ENCODE measurements at places on chromosomes 3 and 15.

DNA sequence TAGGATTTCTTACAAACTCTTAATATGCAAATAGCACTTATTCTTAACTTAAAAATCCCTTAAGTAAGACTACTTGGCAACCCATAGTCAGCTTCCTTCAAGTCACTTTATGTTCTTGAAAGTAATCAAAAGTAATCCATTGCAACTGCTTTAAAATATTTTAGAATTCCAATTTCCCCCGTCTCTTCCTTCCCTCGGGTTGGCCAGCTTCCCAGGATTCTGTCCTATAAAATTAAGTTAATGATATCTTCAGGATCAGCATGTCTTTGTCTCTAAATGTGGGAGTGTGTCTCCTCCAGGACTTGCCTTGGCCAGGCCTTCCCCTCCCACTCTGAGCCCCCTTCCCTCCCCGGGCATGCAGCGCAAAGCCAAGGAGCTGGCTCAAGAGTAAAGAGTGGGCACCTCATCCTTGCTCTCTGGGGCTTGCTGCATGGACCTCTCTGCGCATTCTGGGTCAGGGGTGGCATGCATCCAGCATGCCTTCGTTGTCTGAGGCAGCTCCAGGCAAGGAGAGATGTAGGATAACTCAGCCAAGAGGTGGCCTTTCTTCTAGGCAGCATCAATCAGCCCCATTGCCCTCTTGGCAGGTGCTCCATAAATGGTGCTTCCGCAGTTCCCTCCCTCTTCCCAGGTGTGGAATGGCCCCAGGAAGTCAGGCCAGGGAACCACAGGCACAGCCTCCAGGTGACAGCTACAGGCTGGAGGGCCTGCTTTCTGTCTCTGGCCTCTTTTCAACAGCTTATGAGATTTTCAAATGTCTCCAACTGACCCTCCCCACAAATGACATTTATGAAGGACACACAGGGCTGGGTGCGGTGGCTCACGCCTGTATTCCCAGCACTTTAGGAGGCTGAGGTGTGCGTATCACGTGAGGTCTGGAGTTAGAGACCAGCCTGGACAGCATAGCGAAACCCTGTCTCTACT is 108.7 kb upstream of the ALDH1A3 start:
- no peak for DNase-seq

DNA sequence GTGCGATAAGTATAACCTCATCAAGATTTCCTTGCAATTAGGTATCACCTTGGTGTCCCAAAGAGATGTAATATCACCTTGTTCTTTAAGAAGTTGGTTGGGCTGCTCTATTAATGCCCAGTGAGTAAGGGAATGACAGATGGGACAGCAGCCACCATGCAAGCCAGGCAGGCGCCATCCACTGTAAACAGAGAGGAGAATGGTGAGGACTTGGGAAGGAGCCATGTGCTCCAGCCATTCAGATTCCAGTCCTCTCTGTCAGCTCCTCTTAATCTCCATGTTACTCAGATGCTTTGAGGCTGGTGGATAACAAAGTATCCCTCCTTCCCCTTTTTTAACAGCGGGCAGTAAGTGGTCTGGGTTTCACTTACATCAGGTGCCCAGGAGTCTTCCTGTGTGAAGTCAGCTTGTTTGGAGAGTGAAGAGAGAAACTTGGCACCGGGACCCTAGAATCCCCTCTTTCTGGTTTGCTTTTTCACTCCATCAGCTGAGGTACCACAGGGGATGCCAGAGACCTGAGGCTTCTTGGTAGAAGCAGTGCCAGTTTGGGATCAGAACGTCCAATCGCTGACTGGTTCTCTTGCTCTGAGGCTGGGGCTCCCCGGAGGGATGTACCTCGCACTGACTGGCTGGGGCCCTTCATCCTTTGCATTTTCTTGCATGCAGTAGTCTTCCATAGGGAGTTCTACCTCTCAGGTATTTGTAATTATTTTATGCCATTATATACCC is 29.5 kb downstream of the SLCO3A1 start:
- no peak for DNase-seq

- DNase-seq = no peak
Observed at GRCh38 chr3:142240708-142241107, 15.3 kb upstream of the GK5 start.

DNA sequence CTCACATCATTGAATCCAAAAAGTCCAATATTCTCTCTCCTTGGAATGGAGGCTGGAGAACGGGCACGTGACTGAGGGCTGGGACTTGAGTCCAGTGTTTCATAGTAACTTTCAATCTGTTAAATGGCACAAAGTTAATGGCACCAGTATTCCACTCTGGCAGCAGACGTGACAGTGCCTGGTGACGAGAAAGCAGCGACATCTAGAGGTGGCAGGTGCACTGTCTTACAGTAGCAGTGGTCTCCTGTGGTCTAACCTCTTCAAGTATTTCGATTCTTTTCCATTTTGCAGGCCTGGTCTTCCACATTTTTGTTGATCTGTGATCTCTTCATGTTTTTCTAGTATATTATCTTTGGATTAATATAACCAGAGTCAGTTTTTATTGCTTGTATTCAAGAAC is 107.1 kb downstream of the OXSM start:
- no peak for DNase-seq

DNA sequence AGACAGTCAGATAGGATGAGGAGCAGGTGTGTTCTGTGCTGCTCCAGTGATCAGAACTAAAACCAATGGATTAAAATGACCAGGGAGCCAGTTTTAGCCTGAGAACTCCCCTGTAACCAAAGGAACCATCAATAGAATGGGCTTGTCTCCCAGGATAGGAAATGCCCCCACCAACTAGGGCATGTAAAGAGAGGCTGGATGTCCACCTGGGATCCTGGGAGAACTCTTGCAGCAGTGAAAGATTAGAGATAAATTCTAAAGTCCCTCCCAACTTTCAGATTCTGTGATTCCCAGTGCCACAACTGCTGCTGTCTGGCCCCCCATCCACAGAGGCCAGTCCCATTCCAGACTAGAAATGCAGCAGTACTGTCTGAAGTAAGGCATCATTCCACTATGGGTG is 33.8 kb downstream of the HDC start:
- no peak for DNase-seq

DNA sequence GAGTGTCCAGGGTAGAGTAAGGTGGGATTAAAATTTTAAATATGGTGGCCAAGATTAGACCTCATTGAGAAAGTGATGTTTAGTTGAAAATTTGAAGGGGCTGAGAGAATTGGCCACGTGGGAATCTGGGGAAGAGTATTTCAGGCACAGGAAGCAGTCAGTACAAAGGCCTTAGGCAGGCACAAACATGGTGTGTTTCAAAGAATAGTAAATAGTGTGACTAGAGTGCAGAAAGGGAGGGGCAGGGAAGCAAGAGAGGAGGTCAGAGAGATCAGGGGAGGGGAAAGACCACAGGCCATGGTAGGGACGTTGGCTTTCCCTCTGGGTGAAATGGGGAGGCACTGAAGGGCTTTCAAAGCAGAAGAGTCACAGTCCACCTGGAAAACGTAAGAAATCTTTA is 36.6 kb upstream of the POMGNT2 start:
- DNase-seq = no peak

- no peak for DNase-seq
Observed at GRCh38 chr3:49732597-49732996, 8.8 kb upstream of the GMPPB start.

DNA sequence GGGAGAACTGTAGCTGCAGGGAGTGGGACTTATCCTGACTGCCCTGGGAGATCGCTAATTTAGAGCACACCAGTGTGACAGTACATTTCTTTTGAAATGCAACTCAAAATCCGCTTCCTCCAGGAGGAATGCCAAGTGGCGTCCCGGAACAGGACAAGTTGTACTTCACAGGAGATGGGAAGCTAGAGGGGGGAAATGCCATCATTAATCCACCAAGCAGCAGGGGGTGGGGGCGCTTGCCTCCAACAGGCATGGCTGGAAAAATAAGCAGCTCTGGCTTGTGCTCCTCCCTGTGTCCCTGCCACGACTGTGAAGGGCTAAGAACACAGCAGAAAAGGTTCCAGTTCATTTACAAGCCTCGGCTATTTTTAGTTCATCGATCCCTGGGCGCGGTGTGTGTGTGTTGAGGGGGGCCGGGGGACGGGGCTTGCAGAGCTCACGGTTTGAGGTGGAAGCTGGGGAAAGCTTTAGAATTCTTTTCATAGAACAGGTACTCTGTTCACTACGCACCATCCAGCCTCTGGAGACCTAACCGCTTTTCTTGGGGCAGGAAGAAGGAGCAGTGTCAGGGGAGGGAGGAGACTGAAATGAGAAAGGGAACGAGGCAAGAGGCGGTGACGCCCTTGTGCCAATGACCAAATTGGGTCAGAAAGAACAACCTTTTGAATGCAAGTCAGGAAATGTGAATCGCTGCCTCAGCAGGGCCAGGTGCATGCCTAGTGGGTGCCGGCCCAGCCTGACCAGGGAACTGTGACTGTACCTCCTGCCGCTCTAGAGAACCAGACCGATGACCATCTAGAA is 51.8 kb upstream of the DGKG start:
- DNase-seq = no peak
